Urothelium cell line (cell line): ENCODE measurements at places on chromosomes 13 and 19.

DNA sequence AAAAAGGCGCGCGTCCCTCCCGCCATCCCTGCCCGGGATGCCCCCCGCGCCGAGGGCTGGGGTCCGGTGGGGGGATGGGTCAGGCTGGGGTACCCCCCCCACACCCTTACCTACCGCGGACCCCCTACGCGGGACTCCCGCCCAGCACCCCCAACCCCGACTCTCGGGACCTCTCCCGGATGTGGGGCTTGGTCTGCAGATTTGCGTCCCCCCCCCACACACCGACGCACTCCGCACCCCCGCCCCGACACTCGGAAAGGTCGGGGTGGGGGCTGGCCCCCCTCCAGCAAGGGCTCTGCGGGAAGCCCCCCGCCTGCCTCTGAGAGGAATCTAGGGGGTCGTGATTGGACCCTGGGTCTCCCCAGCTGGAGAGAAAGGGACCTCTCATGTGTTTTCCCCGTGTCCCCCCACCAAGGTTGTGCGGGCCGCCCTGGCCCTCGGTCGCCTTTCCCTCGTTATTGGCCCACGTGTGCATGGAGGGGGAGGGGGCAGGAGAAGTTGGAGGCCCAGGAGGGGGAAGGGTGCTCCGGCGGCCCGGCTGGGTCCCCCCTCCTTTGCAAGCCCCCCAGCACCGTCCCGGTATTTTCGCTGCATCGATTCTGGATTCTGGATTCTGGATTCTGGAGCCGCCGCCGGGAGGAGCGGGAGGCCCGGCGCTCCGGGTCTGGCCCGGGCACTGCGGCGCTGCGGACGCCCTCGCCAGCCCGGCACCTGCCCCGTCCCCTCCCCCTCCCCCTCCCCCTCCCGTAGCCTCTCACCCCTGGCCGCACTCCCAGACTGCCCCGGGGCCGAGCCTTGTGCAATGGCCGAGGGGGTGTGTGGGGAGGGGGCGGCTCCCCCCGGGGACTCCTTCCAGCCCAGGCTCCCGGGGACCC lies 607 bp downstream of the NFIC start:
- DNase-seq, result no peak

GRCh38 chr19:43462785-43463380 lies 2.5 kb downstream of the LYPD3 start:
- no peak for DNase-seq

GRCh38 chr13:96216543-96216942 lies 126.6 kb downstream of the HS6ST3 start:
- no peak for DNase-seq

DNA sequence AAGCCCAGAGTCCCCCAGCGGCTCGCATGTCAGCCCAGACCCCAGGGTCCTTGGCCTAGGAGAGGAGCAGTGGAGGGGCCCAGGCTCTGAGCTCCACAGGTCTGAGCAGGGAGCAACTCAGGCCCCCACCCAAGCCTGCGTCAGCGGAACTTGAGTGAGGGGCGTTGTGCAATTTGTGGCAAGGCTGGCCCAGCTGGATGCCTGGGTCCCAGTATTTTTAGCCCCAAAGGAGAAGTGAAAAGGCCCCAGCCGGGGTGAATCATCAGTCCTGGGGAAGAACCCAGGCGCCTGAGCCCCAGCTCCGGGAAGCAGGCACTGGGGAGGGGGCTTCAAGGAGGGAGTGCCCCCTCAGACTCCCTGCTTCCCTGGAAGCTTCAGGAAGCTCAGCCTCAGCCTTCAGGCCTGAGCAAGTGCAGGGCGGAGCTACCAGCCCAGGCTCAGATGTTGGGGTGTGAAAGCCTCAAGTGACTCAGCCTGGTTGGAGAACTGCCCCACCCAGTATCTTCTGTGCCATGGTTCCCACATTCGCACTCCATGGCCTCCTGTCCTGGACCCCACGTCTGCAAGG lies 7.2 kb downstream of the MED29 start:
- no peak for DNase-seq

DNA sequence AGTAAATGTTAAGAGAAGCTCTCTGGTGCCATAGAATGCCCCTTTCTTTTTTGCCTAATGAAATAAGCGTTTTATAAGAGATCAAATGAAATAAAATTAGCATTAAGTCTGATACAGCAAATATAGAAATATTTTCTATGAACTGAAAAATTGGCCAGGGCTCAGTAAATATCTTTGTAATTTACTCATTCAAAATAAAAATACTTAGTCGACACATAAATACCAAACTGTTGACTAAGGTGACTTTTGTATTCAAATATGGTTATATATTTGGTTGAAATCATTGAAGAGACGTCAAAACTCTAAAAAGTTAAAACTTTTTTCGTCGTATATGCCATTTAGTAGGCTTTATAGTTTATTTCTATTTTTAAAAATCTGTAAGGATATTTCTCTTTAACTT lies 25.6 kb downstream of the IPO5 start:
- DNase-seq, result no peak

DNA sequence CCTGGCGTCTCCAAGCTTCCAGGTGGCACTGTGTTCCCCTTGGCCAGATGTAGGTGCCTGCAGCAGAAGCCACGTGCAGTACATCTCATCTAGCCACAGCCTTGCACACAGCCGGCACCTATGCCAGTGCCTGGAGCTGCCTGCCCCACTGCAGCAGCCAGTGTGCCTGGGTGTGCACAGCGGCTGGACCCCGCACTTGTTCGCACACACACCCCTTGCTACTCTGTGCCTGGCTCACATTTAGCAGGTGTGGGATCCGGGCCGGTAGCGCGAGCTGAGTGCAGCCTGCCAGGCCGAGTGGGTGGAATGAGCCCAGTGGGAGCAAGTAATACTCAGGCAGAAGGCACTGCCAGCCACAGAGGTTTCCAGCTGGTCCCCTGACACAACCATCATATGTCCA lies 26.9 kb upstream of the RBM26 start:
- no peak for DNase-seq

DNA sequence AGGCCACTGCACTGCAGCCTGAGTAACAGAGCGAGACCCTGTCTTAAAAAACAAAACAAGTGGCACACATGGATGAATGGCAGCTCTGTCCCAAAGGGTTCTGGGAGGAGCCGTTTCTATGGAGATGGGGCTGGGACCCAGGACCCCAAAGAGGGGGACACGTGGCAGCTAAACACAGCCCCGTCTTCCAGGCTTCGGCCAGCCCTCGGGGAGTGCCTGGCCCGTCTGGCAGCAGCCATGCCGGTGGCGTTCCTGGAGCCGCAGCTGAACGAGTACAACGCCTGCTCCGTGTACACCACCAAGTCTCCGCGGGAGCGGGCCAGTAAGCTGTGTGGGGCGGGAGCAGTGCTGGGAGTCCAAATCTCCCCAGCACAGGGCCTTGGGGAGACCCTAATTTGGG lies 82.4 kb downstream of the RYR1 start:
- DNase-seq, result no peak

DNA sequence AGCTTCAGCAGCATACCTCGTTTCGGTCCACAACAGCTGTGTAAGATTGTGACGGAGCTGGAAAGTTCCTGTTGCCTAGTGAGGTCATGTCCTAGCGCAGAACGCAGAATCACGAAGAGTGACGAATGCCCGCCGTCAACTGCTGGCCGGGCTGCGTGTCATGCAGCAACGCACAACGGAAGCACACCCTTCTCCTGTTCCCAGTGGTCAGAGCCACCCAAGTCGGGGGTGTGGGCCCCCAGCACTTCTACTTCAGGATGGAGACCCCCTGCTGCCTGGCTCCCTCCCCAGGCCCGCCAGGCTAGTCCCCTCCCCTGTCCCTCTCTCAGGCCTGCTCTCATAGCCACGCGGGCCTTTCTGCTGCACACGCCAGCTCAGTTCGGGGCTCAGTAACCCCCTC lies 25.9 kb downstream of the C2CD4C start:
- DNase-seq, result no peak

DNA sequence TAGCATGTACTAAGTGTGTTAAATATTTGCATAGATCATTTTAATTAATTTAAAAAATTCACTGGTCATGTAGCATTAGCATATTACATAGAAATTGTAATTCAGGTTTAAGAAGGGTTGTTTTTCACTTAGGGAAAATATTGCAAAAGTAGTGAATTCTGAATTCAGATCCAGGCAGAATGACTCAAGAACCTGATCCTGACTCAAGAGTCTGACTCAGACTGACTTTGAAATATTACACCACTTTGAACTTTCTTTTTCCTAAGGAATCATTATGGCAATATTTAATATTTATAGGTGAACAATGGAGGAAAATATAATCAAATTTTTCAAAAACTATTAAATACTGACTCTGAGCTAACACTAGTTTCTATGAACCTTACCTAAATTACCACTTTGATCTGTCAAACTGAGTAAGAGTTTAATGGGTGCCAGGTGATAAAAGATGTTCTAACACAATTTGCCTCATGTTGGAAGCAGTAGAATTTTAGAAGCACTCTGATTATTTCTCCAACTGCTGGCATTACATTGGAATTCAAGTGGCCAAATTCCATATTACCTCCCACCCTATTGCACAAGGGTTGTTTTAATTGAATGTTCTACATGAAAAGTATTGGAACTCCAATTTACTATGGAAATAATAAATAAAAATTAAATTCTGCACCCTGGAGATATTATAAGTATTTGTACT lies 261.6 kb downstream of the SLITRK1 start:
- no peak for DNase-seq

DNA sequence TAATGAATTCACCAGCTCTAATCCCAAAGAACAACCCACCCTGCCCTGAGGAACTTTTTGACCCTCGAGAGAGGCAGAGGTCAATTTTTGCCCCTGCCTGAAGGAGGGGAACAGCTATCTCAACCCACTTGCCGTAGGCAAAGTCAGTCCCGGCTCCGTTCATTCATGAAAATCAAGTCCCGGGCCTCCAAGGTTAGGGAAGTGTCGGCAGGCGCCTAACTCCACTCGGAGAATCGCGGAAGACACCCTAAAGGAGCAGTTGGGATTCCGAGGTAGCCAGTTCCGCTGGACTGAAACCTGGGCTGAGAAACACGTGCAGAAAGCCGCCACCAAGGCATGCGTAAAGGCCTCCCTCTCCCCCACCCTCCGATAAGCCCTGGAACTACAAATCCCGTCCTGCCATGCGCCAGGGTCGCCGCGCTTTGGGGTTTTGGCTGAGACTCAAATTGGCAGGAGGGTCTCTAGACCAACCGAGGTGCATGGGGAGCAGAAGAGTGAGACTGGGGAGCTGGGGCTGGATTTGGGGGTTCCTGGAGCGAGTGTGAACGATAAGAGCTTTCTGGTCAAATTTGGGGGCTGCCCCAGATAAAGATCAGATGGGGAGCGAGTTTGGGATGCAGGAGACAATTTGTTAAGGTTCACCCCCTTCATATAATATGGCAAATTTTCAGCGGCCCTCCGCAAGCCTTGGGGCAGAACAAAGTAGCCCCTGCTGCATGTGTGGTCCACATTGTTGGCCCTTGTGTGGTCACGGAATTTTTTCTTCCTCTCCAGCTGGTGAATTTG lies at the start of gene TNPO2:
Gene TNPO2 (minus strand): TSS at position 292 of the 786 bp plus-strand sequence. CDS start 2,955 bp downstream, outside the sequence.
- peak; percentile 59 for DNase-seq

DNA sequence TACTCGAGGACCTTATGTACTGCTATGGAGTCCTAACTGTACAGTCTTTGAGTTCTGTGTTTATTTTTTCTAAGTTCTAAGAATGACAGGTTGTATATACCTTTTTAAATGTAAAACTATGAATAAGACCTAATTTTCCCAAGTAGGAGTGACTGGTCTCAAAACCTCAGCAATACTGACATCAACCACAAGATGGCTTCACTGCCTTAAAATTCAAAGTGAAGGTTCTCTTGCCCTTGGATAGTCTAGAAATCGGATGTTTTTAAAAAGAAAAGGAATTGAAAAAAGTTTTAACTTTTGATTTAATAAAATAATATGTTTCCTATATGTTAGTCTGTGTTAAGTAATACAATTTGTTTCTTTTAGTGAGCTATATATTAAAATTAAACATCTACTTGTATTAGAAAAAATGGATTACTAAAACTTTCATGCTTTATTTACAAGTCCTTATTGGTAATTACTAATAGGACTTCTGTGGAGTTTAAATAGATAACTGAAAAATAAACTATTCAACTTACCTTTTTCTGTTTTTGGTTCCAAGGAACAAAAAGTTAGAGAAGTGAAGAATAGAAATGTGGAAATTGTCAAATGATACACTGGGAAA lies 52.0 kb downstream of the TDRD3 start:
- peak; percentile 17 for DNase-seq

- no peak for DNase-seq
These were observed 109.8 kb downstream of the KDM4B start for GRCh38 chr19:5078666-5079065.

GRCh38 chr13:104967836-104968630 lies 1567.4 kb downstream of the EFNB2 start:
- DNase-seq, result no peak

DNA sequence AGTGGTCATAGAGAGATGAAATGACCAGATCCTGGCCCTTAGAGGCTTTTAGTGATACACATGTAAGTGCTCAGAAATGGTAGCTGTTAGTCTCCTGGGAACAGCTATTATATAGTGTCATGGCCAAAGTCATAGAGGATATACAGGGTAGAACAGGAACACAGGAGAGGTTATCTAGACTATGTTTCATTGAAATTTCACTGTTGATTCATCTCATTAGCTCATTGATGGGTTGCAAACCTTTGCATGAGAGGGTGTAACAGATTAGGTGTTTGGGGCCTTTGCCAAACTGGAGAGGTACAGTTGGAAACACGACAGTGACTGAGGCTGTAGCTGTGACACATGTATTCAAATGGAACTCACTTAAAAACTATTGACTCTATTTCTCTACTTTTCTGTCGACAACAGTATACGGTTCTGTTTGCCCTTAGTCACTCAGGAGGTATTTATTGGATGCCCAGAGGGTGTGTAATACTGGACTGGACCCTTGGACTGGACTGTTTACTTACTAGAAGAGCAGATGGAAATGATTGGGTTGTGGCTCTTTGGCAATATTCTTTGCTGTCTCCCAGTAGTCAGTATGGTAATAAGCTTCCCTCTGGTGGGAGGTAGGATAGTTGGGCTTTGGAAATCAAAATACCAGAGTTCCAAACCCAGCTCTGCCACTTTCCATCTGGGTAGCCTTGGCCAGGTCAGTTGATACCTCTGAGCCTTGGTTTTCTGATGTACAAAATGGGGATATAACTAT lies 29.8 kb downstream of the ARHGAP35 start:
- no peak for DNase-seq

- no peak for DNase-seq
These were observed 120.6 kb upstream of the IRS2 start for GRCh38 chr13:109906976-109907375.

GRCh38 chr19:58386576-58387337 lies at the start of gene RPS5:
Gene RPS5 (plus strand): TSS chr19:58387269. CDS start chr19:58388138, 869 bp downstream.
- DNase-seq, result peak; percentile 99
